ENCODE measurements at places on chromosomes 2 and 18.
A peak's percentile ranks its signal among the peaks of the same experiment; 100 is the strongest.

- peak; percentile 98 for DNase-seq
Observed at GRCh38 chr2:112839407-112840067, 3.0 kb upstream of the IL1B start.

- DNase-seq = no peak
Observed at GRCh38 chr18:9353596-9353995, 19.0 kb downstream of the TWSG1 start.

GRCh38 chr2:146950361-146950760, 894.5 kb upstream of the ACVR2A start:
- DNase-seq = no peak

DNA sequence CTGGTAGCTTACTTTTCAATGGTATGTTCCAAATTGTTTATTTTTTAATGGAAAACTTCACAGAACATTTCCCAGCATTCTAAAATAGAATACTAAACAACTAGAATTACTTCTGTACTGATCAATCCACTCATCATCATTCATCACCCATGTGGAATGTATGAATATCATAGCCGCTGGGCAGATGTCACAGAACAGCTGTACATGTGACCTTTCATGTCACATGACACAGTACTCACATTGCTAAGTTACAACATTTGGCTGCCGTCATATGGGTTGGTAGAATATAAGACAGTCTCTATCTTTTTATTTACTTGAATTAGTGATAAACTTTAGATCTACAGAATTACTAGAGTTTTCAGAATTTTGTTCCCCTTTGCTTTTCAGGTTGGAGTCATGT, 387.6 kb downstream of the ZEB2 start:
- DNase-seq = no peak

DNA sequence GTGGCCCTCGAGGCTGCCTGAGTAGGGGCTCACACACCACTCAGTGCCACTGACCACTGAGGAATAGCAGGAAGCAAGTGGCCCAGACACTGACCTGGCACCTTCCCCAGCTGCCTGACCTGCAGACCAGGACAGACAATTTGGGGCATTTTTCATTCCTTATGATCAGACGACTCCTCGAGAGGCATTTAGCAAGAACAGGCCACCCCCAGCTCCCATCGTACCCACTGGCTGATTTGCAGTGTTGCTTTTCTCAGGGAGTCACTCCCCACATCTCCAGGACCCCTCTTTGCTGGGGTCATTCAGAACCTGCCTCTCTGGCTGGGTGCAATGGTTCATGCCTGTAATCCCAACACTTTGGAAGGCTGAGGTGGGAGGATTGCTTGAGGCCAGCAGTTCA, 185.7 kb downstream of the HAUS1 start:
- no peak for DNase-seq

GRCh38 chr2:28956415-28956826, 24.7 kb upstream of the TOGARAM2 start:
- peak; percentile 58 for DNase-seq

DNA sequence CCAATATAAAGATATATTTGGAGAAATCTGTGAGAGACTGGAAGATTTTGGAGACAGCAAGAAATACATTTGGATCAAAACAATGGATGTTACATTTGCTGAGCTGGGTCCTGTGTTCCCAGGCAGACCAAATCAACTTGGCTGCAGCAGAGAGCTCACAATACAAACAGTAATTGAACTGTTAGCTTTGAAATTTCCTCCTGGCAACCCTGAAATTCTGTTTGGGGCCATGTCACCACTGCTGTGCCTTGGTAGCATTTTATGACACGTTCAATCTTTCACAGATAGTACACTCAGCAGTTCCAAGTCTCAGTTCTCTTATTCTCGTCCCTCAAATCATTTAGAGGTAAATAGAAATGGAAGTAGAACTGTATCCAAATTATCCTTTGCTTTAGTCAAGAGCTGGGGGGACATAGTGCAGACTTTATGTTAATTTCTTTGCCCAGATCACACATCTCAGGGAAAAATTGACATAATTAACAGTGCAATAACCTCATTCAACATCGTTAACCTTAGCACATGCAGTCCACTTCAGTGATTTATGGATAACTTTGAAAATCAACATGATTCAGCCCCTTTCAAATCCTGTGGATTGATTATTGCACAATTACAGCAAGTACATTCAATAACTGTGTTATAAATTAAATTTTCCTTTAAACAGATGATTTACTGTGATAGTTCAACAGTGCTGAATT, 277.4 kb upstream of the MC4R start:
- no peak for DNase-seq

DNA sequence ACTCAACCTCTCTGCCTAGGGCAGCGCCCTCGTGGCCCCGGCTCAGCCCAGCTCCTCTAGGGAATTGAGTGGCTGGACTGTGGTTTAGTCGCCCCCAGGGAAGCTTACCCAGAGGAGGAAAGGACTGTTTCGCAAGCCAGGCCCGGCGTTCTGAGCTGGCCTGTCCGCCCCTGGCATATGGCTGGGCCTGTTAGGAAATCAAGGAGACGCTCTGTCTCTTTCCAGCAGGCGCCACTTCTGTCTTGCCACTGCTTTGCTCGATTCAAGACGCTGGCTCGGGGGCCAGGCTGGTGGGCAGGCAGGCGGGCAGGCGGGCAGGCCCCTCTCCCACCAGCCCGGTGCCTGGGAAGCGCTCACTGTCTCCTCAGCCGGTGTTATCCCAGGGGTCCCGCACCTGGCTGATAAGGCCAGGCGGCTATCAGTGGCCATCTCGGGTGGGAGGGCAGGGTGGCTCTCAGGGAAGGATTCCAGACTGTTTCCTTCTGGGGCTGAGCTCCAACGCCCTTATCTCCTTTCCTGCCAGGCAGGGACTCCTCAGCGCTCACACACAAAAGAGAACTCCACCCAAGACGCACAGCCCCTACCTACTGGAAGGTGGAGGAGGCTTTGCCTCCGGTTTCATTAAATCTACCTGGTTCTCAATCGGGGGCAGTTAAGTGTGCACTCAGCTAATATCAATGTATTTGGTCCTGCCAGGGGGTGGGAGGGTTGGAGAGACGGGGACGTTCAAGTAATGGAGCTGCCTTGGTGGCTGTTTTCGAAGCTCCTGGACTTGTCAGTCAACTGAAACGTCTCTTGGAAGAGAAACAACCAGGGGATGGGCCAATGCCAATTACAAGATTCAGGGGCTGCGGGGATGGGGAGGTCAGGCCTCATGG, 109.1 kb downstream of the SMAD7 start:
- peak; percentile 41 for DNase-seq

Data from HL-60 (cell line).